A172 (cell line): ENCODE measurements at places on chromosomes 5 and 9. TPM values are rescaled to one million over a fixed set of nuclear protein-coding genes. Genes with fewer than 3 reads are reported as not detected.
A peak's percentile ranks its signal among the peaks of the same experiment; 100 is the strongest.

THBS4 gene
- 0.05 and 1.2 TPM in 2 replicates for total RNA-seq

GAPVD1 gene
- total RNA-seq, result 46.3 and 58.8 TPM in 2 replicates

FBP1 gene
- total RNA-seq, result 0.12 TPM in 1 of 2 replicates, not detected in the other

PCDHGA12 gene
- total RNA-seq, result 0.31 TPM in 1 of 2 replicates, not detected in the other

DPH7 gene
- total RNA-seq, result 47.4 and 56.0 TPM in 2 replicates

BNC2 gene
- total RNA-seq, result 9.9 and 10.9 TPM in 2 replicates

BTNL8 gene
- 0.71 TPM in 1 of 2 replicates, not detected in the other for total RNA-seq

NIM1K gene
- not detected in 2 replicates for total RNA-seq

ARPC5L gene
- 61.5 and 62.1 TPM in 2 replicates for total RNA-seq

PCDHA1 gene
- total RNA-seq, result 0.02 TPM in 1 of 2 replicates, not detected in the other

TRIM23 gene
- total RNA-seq, result 22.1 and 23.2 TPM in 2 replicates

PCDHB2 gene
- total RNA-seq, result 0.41 and 0.59 TPM in 2 replicates

PDZD2 gene
- total RNA-seq, result 0.14 and 0.16 TPM in 2 replicates

CCDC192 gene
- not detected in 2 replicates for total RNA-seq

TMEM252 gene
- total RNA-seq, result not detected in 2 replicates

GRCh38 chr5:34626036-34626435 lies 30.1 kb upstream of the RAI14 start:
- peak; percentile 79 for DNase-seq

GRCh38 chr9:89841456-89841855 lies 236.6 kb downstream of the GADD45G start:
- no peak for DNase-seq

DNA sequence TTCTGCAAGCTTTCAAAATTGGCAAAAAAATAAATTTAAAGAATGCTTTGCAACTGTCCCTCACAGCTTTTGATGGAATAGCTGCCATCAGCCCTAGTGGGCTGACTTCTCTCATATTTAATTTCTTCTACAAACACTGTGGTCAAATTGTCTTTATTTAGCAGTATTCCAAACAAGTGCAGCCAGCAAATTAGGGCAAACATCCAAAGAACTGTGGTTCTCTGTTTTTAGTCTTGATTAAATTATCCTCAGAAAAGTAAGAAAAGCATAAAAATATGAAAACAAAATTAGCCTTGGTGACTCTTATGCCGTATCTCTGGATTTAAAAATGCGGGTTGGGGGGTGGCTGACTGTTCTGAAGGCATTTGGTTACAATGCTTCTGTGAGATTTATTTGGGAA lies 95.8 kb upstream of the RETREG1 start:
- DNase-seq, result no peak

GRCh38 chr9:111350556-111350955 lies 20.5 kb upstream of the OR2K2 start:
- DNase-seq, result no peak

- DNase-seq, result no peak
Observed at GRCh38 chr9:108722396-108722795, 133.4 kb downstream of the ACTL7B start.

- peak; percentile 92 for DNase-seq
Observed at GRCh38 chr9:16191691-16192402, 639.0 kb downstream of the CCDC171 start.

GRCh38 chr9:19117039-19117716 lies 10.1 kb downstream of the PLIN2 start:
- no peak for DNase-seq

GRCh38 chr5:132027027-132027426 lies 15.6 kb upstream of the ACSL6 start:
- no peak for DNase-seq

DNA sequence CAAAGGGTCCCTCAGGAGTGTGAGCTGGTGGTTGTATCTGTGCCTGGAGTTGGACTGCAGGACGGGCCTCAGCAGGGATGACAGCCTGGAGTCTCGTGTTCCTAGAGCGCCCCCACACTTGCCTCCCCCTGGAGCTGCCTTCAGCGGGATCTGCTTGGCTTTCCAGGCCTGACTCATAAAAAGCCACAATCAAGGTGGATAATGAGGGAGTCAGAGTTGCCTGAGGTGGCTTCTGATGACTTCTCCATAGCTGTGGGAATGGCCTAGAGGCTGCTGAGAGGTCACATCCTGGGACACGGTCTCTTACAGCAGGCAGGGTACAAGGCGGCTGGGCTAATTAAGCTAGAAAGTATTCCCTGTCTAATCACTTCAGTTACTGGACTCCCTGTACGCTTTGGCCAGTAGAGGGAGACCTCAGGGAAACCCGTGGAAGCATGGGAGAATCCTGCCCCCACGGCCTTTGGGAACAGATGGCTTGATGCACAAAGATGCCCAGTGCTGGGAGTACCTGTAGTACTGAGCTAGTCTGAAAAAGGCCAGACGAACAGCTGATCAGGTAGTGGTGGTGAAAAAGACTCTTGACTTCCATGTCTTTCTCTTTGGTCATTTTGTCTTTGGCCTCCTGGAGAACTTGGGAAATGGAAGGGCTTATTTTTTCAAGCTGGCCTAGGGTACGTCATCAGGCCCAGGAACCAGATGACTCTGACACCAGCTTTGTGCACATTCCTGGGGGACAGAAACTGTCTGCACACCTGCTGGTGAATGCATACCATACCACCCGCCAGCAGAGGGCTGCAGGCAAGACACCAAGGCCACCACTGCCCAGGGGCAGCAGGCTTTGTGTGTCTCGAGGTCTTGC lies 16.1 kb upstream of the FRRS1L start:
- DNase-seq, result peak; percentile 43

GRCh38 chr5:180526269-180526668 lies 32.1 kb downstream of the CNOT6 start:
- DNase-seq, result no peak

GRCh38 chr5:57716661-57717060 lies 234.1 kb upstream of the ACTBL2 start:
- no peak for DNase-seq

DNA sequence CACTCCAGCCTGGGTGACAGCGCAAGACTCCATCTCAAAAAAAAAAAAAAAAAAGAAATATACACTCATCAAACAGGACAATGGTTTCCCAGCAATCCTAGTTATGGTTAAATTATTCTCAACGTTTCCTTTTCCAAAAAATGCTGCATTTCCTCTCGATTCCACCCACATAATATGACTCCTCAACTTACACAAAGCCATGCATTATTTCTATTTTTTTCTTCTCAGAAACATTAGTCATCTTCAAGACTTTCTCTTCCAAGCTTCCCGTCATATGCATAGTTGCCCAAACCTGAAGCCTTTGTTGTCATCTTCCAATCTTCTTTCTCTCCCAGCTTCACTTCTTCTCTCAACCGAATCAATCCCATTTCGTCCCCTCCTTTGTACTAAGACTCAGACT lies 61.4 kb upstream of the RANBP6 start:
- DNase-seq, result no peak

GRCh38 chr5:92177926-92178487 lies 794.9 kb upstream of the ARRDC3 start:
- DNase-seq, result no peak

- no peak for DNase-seq
Observed at GRCh38 chr5:33182986-33183385, 257.8 kb upstream of the TARS1 start.

- DNase-seq, result no peak
Observed at GRCh38 chr9:109312783-109313182, 8.1 kb downstream of the EPB41L4B start.

GRCh38 chr5:160242145-160242544 lies 12.8 kb downstream of the FABP6 start:
- DNase-seq, result peak; percentile 11

- peak; percentile 63 for DNase-seq
Observed at GRCh38 chr9:107890921-107891465, 401.4 kb upstream of the KLF4 start.

GRCh38 chr5:22541037-22541436 lies 312.1 kb downstream of the CDH12 start:
- DNase-seq, result no peak

DNA sequence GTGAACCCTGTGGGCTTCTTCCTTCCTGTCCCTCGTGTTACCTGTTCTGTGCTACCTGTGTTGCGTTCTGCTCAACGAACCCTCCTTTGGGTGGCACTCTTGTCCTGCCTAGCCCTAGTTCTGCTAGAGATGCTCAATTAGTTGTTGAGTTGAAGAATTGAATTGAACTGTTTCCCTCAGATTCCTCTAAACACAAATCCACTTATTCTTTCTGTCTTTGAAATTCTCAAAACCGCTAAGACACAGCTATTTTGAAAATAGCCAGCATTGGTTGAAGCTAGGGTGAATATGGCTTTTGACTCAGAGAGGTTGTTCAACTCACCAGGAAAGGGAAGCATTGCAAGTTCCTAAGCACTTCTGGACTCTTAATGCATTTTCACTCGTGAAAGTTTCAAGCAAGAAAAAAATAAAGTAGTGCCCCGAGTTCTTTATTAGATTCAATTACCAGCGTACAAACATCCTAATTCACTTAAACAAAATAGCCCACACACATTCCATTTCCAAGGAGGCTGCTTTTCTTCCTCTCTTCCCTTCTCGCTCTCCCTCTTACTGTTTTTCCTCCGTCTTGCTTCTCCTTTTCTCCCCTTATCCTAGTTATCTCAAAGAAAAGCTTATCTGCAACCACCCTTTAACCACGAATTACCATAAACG lies 642 bp upstream of the ITGA1 start:
- no peak for DNase-seq

DNA sequence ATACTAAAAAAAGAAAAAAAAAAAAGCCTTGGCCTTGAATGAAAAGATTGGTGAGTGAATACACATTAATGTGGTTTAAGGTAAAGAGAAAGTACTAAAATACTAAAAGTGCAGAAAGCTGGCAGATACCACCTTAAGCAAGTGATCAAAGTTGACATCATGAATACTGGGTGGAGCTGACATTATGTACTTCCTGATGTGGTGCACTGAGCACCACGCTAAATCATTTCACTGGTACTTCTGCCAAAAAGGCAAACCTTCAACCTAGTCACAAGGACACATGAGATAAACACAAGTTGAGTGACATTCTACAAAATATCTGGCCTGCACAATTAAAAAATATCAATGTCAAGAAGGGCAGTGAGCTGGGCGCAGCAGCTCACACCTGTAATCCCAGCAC lies 33.8 kb upstream of the PANK3 start:
- DNase-seq, result peak; percentile 30

DNA sequence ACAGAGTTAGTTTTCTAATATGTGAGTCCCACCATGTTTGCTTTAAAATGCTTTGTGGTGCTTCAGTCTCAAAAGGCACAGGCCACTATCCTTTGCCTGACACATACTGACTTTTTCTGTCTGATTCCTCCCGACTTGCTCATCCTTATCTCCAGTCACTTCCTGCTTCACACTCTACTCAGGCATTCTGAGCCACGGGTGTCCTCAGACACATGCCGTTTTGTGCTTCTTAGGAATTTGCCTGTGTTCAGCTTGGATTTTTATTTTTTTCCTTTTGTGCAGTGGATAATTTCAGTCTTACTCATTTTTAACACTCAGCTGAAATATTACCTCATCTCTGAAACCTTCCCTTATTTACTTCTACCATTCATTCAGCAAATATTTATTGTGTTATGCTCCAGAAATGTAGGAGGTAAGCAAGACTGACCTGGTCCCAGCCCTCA lies 54.1 kb downstream of the MAN2A1 start:
- peak; percentile 94 for DNase-seq
